Fibroblast of upper back skin (primary cell): ENCODE measurements at places on chromosomes 1 and 21.

GRCh38 chr21:38843806-38844503 lies 38.2 kb downstream of the ETS2 start:
- peak; percentile 92 for DNase-seq

- DNase-seq = no peak
Measured at GRCh38 chr1:118841521-118841920, 146.6 kb downstream of the TBX15 start.

DNA sequence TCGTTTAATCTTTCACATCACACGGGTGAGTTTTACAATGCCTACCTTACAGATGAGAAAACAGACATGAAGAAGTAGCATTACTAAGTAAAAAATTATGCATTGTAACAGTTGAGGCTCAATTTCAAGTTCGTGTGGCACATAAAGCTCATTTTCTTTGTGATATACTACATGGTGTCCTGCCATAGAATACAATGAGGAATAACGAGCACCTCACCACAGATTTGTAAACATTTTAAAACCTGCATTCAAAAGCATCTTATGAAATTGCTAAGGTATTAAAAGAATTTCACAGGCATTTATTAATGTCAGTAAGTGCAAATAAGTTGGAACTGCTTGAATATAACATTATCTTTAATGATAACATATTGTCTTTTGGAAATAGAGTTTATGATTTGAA lies 47.8 kb upstream of the DEPDC1 start:
- DNase-seq = no peak

DNA sequence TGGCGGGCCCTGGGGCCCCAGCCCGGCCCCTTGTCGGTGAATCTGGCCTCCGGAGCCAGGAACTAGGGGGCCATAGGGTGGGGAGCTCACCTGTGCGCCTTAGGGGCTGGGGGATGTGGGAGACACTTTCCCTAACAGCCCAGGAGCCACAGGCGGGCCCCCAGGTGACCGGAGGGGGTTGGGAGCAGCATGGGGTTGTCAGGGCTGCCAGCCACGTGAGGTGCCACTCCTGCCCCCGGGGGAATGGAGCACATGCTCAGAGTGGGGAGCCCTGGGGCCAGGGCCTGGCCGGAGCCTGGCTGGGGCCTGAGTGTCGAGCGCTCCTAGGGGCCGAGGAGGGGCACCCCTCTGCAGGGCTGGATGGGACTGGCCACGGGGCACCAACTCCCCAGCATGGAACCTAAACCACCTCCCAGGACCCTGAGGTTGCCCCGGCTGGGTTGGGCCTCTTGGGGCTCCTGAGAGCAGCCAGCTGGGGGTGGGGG lies 19.9 kb downstream of the PRXL2B start:
- no peak for DNase-seq
